BJ (cell line): ENCODE measurements at places on chromosomes 6 and 20.

GRCh38 chr6:104711371-104711770, 148.3 kb downstream of the HACE1 start:
- no peak for DNase-seq

DNA sequence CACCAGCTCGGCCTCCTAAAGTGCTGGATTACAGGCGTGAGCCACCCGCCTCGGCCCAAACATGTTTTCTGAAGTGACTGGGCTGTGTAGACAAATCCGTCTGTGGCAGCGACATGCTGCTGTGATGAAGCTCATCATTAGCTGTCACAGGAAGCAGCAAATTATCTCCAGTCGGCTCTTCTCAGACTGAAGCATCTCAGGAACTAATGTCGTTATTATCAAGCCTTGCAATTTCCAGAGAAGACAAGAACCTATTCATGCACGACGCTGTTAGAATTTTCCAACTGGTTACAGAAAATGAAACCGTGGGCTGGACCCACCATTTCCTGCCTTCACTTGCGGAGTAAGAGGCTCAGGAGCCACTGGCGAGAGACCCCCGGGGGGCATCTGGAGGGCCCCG, 17.1 kb upstream of the NTSR1 start:
- DNase-seq: no peak

GRCh38 chr6:96651816-96652215, 88.9 kb downstream of the FHL5 start:
- DNase-seq: no peak

DNA sequence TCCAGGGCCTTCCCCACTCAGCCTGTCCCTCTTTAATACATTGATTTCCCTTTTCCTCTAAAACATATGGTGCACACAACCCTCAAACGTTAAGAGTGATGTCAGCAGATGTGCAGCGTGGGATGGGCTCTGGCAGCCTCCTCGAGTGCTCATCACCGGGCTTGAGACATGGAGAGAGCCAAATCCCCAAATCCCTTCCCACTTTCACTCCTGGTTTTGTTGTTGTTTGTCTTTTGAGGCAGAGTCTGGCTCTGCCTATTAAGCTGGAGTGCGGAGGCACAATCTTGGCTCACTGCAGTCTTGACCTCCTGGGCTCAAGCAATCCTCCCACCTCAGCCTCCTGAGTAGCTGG, 5.8 kb upstream of the PLTP start:
- DNase-seq: no peak
